ENCODE measurements at places on chromosomes 7 and 10. TPM values are rescaled to one million over a fixed set of nuclear protein-coding genes. Genes with fewer than 3 reads are reported as not detected.

Gene FRMD4A
- polyA plus RNA-seq, result 97.8 TPM

Gene HTRA1
- 174 TPM for polyA plus RNA-seq

GRCh38 chr10:98374217-98374985 lies 40.6 kb downstream of the PYROXD2 start:
- H3K27me3 ChIP-seq, result no peaks in the 10 kb centered on the region
- H3K4me3 ChIP-seq, result no peak overlapping the region
- H3K27ac ChIP-seq, result no peak overlapping the region

- no peaks in the 10 kb centered on the region for H3K27me3 ChIP-seq
- no peak overlapping the region for H3K4me3 ChIP-seq
- no peak for DNase-seq
- peaks cover 3% of the 10 kb centered on the region for H3K36me3 ChIP-seq
- no peak overlapping the region for H3K27ac ChIP-seq
Observed at GRCh38 chr10:85791818-85792532, 574.6 kb downstream of the GRID1 start.

- H3K27ac ChIP-seq, result no peak overlapping the region
- H3K36me3 ChIP-seq, result no peaks in the 10 kb centered on the region
- H3K4me1 ChIP-seq, result no peaks in the 10 kb centered on the region
- H3K4me3 ChIP-seq, result no peak overlapping the region
Observed at GRCh38 chr7:31794851-31795344, 107.9 kb downstream of the PPP1R17 start.

DNA sequence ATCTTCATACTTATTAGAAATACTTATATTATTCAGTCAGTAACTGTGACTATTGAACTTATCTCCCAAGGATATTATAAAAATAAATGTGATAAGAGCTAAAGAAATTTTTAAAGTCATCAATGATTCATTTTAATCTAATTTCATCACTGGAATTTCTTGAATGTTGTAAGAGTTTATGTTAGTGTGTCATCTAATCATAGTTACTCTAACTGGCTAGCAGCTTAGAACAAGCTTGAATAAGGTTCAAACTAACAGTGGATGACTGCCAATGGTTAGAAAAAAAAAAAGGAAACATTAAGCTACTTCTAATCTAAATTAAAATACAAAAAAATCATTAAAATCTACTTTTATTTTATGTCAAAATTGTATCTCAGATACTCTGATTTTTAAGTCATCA lies 1066.3 kb downstream of the CNTNAP2 start:
- no peak for DNase-seq
- no peak overlapping the region for H3K4me3 ChIP-seq
- no peaks in the 10 kb centered on the region for H3K36me3 ChIP-seq
- no peak overlapping the region for H3K27ac ChIP-seq

Gene MORN4
- 44.0 TPM for polyA plus RNA-seq

DNA sequence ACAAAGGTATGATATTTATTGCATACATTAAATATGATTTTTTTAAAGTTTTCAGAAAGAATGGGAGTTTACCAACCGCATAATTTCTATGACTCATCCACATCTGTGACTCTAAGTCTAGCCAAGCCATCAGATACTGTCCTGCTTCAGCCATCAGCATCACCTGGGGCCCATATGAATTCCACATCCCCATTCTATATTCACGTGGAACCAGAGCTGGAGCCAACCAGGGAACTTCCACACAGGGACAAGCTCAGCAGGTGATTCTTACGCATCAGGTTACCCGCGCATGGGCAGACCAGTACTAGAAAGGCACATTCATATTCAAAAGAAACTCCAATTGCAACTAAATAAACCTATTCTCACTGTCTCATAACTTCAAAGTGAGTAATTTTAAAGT lies 817.7 kb upstream of the IGFBP3 start:
- H3K36me3 ChIP-seq, result no peaks in the 10 kb centered on the region
- no peak overlapping the region for H3K27ac ChIP-seq
- H3K4me1 ChIP-seq, result no peaks in the 10 kb centered on the region

DNA sequence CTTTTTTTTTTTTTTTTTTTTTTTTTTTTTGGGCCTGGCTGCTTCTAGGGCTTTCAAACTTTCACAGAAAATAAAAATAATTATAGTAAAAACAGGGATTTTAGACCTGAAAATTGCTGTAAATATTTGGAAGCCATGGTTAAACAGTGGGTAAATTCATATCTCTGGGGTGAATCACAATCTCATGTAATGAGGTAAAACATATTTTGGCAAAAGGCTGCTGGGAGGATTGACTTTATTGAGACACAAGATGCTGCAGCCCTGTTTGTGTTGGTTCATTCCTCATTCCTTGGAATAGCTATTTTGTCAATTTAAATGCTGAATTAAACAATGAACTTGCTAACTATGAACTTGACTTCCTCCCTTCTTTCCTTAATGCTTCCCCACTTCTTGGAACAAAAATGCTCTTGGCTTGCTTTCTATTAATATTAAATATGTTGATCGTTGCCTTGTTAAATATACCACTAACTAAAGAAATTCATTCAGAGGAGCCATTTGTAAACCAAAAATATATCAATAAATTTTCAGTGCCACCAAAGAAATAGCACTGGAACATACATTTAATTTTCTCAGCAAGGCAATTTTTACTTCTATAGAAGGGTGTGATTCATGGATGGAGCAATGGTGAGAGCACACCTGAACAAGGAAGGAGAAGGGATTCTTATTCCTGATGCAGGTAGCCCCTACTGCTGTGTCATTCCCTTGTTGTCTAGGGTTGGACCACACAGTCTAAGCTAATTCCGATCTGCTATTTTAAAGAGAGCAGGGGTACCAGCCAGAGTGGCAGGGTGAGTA lies 24.6 kb downstream of the AGK start:
- H3K4me3 ChIP-seq, result no peak overlapping the region
- no peak for DNase-seq
- H3K27me3 ChIP-seq, result no peaks in the 10 kb centered on the region
- H3K4me1 ChIP-seq, result no peaks in the 10 kb centered on the region

- no peak for DNase-seq
- no peaks in the 10 kb centered on the region for H3K36me3 ChIP-seq
- no peak overlapping the region for H3K4me3 ChIP-seq
- H3K4me1 ChIP-seq, result no peaks in the 10 kb centered on the region
- H3K27me3 ChIP-seq, result no peaks in the 10 kb centered on the region
Observed at GRCh38 chr7:133265821-133266220, 12.9 kb downstream of the EXOC4 start.

- no peak for DNase-seq
- H3K36me3 ChIP-seq, result no peaks in the 10 kb centered on the region
- no peak overlapping the region for H3K4me3 ChIP-seq
- no peaks in the 10 kb centered on the region for H3K27me3 ChIP-seq
Observed at GRCh38 chr7:138957753-138958390, 23.3 kb downstream of the KIAA1549 start.

DNA sequence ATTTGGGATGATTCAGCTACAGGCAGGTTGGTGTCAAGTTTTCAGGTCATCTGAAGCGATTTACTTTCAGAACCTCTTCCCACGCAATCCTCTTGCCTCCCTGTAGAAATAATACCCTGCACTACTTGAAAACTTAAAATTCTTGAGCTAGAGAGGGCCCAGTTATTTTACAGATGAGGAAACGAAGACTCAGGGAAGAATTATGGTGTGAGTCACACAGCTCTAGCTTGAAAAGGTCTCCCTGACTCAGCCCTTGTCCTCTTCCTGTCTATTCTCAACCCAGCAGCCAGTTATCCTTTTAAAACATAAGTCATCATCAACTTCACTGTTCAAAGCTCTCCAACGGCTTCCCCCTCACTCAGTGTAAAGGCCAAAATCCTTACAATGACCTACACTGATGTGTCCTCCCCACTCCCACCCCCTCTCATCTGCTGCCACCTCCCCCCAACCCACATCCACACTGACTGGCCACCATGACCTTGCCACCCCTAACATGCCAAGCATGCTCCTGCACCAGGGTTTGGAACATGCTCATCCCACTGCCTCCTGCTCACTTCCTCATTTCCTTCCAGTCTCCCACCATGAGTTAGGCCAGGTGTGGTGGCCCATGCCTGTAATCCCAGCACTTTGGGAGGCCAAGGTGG lies 3.4 kb downstream of the DNMBP start:
- H3K4me3 ChIP-seq, result no peak overlapping the region
- no peaks in the 10 kb centered on the region for H3K27me3 ChIP-seq
- no peak for DNase-seq
- H3K4me1 ChIP-seq, result peaks cover 10% of the 10 kb centered on the region

GRCh38 chr10:85901599-85901998 lies 465.0 kb downstream of the GRID1 start:
- H3K4me1 ChIP-seq, result no peaks in the 10 kb centered on the region
- DNase-seq, result no peak
- no peaks in the 10 kb centered on the region for H3K27me3 ChIP-seq
- no peaks in the 10 kb centered on the region for H3K36me3 ChIP-seq

- no peaks in the 10 kb centered on the region for H3K4me1 ChIP-seq
- H3K27ac ChIP-seq, result no peak overlapping the region
Observed at GRCh38 chr7:113207441-113207840, 89.1 kb upstream of the SMIM30 start.

DNA sequence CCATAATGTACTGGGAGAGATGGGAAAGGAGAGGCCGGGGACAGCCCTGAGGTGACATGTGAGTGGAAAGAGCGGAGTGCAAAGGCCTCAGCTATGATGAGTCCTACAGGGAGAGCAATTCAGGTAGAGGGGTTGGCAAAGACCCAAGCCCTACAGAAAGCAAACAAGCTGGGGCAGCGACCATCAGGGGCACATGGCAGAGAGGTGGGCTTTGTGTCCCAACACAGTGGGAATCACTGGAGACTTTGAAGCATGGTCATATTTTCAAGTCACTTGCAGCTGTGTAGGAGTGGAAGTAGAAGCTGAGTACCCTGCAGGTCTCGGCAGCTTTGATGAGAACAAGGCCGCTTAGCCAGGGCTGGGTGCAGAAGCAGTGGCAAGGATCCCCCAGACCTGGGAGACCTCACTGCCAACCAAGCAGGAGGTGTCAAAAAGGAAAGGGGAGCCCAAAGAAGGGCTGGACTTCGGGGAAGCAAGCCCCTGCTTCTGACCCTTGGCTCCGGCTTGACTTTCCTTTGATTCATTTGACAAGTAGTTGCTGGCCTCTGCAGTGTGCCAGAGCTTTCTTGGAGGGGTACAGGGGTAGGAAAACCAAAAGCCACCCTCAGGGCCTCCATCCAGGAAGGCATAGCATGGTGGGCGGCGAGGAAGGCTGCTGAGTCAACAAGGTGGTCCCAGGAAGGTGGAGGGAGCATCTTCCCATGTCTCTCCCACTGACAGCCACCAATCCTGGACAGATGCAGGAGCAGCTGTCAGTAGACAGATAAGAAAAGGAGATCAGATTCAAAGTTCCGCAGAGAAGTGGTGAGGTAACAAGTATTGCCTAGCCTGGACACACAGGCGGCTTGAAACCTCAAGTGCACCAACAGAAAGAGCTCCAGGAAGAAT lies 1.9 kb upstream of the PGAM2 start:
- H3K4me3 ChIP-seq, result no peak overlapping the region
- peaks cover 13% of the 10 kb centered on the region for H3K36me3 ChIP-seq
- no peaks in the 10 kb centered on the region for H3K27me3 ChIP-seq
- no peak for DNase-seq

GRCh38 chr7:82017334-82017943 lies 247.6 kb upstream of the HGF start:
- no peaks in the 10 kb centered on the region for H3K4me1 ChIP-seq
- no peak overlapping the region for H3K27ac ChIP-seq
- no peak overlapping the region for H3K4me3 ChIP-seq
- DNase-seq, result peak; percentile 9
- no peaks in the 10 kb centered on the region for H3K27me3 ChIP-seq

Gene ANKRD30A
- not detected for polyA plus RNA-seq

- no peaks in the 10 kb centered on the region for H3K36me3 ChIP-seq
- H3K4me3 ChIP-seq, result no peak overlapping the region
- H3K27ac ChIP-seq, result no peak overlapping the region
- H3K27me3 ChIP-seq, result no peaks in the 10 kb centered on the region
- no peaks in the 10 kb centered on the region for H3K4me1 ChIP-seq
- no peak for DNase-seq
Observed at GRCh38 chr10:117652228-117653169, 110.0 kb downstream of the EMX2 start.

DNA sequence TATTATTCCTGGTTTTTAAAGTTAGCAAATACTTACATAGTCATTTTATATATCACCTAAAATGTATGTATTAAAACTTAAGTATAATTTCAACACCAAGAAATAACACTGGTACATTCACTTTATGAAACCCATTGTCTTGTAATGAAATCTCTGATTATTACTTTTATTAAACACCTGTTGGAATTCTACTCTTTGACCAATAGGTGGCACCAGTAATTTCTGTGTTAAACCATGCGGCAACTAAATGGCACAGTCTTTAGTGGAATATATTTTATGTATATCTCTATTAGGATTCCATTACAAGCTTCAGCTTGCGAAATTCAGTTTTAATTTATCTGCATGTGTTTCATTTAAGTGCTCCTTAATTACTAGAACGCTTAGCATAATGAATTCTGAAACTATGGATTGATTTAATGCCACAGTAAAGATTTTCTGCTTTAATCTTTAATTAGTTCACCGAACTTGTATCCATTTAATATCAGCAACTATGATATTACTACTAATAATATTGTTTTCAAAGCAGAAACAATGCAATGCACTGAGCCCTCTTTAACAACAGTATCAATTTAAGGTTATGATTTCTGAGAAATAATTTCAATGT lies 181.3 kb downstream of the MAGI2 start:
- no peak overlapping the region for H3K27ac ChIP-seq
- H3K4me1 ChIP-seq, result no peaks in the 10 kb centered on the region
- no peaks in the 10 kb centered on the region for H3K27me3 ChIP-seq
- DNase-seq, result no peak

- H3K27me3 ChIP-seq, result no peaks in the 10 kb centered on the region
- no peaks in the 10 kb centered on the region for H3K4me1 ChIP-seq
- H3K27ac ChIP-seq, result no peak overlapping the region
- no peaks in the 10 kb centered on the region for H3K36me3 ChIP-seq
- DNase-seq, result no peak
Observed at GRCh38 chr7:40403703-40404476, 269.1 kb downstream of the SUGCT start.

Gene SFMBT2
- 15.8 TPM for polyA plus RNA-seq

DNA sequence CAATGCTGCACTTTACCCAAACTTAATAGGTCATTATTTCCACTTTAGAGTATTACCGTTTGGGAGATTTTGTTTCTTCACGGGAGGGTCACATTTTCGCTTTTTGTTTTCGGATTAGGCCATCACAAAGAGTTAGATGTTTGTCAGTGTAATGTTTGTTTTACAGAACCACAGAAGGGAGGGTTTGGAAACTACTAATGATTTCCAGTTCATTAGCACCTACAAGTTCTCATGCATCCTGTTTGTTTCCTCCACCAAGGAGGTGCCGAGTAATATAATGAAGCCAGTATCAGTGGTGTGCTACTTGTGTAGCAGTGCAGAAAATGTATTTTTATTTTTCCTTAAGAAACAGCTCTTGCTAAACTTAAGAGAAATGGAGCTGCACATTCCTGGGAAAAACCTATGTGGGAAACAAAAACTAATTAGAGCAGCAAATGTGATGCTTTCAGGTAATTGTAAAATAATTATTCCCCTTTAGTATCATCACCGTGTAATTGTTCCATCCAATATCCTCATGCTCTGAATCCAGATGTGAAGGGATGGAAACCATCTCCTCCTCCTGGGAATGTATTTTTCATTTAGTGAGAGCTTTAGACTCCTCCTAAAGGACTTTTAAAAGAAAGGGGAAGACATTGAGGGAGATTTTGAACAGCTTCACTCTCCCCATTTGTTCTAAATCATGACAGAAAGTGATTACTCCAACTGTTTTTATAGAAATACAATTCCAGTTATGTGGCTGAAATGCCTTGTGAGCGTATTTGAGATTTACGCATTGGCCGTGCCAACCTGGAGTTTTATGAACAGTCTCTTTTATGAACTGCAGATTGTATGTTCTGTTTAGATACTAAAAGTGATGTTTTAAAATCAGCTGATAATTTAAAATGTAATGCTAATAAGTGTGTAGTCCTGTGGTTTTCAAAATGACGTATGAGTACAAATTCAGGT lies 5.6 kb downstream of the CELF2 start:
- H3K4me1 ChIP-seq, result no peaks in the 10 kb centered on the region
- H3K27ac ChIP-seq, result no peak overlapping the region
- H3K27me3 ChIP-seq, result peaks cover 3% of the 10 kb centered on the region
- no peak overlapping the region for H3K4me3 ChIP-seq
- H3K36me3 ChIP-seq, result no peaks in the 10 kb centered on the region

Data from spinal cord (tissue), 10 donors.